Amygdala (tissue), 56 donors: ENCODE measurements at places on chromosomes 13 and 19.

- peak; percentile 1 for DNase-seq
These were observed at the start of gene PCDH9 for GRCh38 chr13:67229481-67230403. Gene PCDH9, minus strand, starts transcription at chr13:67230336. Its CDS starts 1,896 bp downstream, at chr13:67228440.

GRCh38 chr19:2249010-2249866 lies at the start of gene AMH:
Gene AMH, plus strand, starts transcription at chr19:2249323. Its CDS starts 10 bp downstream, at chr19:2249333.
- DNase-seq, result no peak

- DNase-seq, result no peak
These were observed 56.2 kb upstream of the USPL1 start for GRCh38 chr13:30561511-30561910.

DNA sequence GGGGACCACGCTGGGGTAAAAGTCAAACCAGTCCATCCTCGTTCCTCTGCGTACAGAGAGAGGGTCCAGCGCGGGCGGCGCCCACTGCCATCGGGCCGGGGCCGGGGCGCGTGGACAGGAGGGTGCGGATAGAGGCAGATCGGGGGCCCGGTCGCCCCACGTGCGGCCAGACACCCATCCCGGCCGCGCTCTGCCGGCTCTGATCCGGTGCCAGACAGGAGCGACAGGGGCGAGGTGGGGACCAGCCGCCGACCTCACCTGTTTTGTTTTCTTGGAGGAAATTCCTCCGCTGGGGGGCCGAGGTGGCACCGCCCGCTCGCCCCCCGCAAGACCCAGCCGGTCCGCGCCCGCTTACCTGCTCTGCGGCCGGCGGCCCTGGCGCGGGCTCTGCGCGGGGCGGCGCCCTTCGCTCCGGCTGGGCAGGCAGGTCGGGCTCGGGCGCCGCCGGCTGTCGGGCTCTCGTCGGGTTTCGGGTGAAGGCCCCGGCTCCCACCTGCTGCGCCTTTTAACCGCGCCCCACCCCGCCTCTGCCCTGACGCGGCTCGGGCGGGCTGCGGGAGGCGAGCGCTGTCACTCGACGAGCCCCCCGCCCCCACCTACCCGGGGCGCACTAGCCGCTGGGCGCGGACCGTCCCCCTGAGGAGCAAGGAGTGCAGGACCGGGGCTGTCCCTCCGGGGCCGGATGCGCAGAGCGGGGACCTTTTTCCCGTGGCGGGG lies at the start of gene GJB6:
Gene GJB6 (minus strand): TSS at position 481 of the 717 bp plus-strand sequence. CDS start 8,839 bp downstream, outside the sequence.
- DNase-seq, result no peak

- DNase-seq, result no peak
These were observed 17.7 kb downstream of the MIER2 start for GRCh38 chr19:326871-327270.

DNA sequence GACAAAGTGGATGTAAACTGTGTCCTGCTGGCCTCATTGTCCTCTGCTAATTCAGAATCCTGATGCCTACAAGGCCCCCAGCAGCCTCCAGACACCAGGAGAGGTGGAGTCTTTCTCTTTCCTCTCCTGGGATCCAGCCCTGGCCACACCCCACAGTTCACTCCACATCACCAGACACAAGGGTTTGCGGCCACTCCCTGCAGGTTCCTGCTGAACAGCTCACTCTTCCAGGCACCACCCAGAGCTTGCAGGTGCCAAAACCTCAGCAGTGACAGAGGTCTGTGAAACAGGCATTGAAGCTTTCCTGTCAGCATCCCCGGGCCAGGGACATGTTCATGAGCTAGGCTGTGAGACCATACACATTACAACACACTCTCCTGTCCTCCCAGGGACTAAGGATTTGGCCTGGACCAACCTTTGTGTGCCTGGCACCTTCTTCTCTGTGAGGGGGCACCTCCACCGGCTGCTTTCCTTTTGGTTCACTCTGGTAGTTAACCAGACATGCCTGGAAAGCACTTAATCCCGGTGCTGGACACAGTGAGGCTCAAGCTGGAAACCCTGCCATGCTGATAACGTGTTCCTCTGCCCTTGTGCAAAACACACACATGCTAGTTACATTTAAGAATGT lies 11.1 kb upstream of the ATP12A start:
- no peak for DNase-seq

GRCh38 chr13:99251921-99252320 lies 6.3 kb downstream of the GPR18 start:
- DNase-seq, result no peak

DNA sequence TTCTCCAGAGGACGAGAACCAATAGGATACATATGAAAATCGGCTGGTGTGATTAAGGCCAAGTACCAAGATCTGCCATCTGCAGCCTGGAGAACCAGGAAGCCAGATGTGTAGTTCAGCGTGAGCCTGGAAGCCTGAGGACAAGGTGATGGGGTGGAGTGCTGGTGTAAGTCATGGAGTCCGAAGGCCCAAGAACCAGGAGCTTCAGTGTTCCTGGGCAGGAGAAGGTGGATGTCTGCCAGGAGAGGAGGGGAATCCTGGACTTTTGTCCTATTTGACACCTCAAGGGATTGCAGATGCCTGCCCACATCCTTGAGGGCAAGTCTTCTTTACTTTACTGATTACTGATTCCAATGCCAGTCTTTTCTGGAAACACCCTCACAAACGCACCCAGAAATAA lies 71.5 kb downstream of the SPATA13 start:
- DNase-seq, result no peak

GRCh38 chr13:61286148-61286745 lies 129.4 kb downstream of the PCDH20 start:
- no peak for DNase-seq

DNA sequence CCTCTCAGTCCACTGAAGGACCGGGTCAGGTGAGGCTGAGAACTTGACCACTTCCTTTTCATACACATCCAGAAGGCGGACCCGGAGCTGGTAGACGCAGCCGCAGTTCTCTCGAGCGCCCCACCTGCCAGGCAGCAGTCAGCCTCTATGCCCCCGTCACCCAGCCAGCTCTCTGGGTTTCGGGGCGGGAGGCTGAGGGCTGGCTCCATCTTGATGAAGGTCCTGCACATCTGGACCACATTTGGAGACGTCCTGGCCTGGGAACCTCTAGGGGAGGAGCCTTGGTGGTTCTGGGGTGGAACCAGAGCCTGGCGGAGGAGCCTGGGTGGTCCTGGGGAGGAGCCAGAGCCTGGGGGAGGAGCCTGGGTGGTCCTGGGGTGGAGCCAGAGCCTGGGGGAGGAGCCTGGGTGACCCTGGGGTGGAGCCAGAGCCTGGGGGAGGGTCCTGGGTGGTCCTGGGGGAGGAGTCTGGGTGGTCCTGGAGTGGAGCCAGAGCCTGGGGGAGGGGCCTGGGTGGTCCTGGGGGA lies 14.3 kb downstream of the MRPS12 start:
- no peak for DNase-seq

- no peak for DNase-seq
These were observed 1258.6 kb downstream of the PCDH9 start for GRCh38 chr13:65971541-65971940.

- DNase-seq, result no peak
These were observed 13.8 kb upstream of the OLFM4 start for GRCh38 chr13:53014495-53015443.

GRCh38 chr13:58300974-58301681 lies 669.6 kb downstream of the PCDH17 start:
- no peak for DNase-seq

DNA sequence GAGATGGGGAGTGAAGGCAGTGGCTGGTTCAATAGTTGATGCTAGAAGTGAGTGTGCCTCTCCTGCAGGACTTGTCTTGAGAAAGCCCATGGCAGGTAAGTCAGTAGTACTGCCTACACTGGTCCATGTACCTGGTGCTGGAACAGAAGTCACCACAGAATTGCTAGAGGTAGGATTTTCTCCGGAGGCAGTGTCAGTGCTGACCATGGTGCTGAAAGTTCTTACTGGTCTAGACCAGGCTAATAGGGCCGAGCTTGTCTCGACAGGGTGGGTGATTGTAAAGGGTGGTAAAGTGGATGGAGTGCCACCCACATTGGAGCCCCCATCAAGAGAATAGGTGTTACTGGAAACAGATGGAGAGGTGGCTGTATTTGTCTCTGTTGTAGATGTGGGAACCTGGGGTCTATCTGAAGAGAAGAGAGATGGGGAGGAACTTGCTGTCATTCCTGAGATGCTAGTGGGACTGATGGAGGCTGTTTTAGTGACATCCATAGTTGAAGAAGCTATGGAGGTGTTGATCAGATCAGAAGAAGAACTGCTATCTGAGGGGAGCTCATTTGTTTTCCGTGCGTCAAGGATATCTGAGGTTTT lies 36.6 kb downstream of the MUC16 start:
- DNase-seq, result no peak

GRCh38 chr13:36736119-36736726 lies 62.4 kb downstream of the SERTM1 start:
- peak; percentile 3 for DNase-seq

- DNase-seq, result no peak
These were observed 74.8 kb downstream of the NALCN start for GRCh38 chr13:101341464-101341863.

DNA sequence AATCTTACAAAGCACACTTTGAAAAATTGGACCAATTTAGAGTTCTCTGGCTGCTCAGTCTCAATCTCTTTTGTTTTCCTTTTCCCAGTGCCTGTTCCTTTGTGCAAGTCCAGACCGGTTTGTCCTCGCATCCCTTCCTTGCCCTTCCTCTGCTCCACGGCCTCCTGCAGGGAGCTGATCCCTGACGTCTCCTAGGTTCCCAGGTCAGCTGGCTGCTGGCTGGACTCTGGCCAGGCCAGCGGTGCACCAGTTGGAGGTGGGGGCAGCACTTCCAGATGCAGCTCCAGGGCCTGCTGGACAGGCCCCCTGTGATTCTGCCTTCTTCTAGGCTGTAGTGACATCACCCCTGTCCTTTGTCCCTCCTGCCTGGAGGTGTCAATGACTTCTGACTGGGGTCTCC lies 44.0 kb upstream of the KPNA3 start:
- no peak for DNase-seq

DNA sequence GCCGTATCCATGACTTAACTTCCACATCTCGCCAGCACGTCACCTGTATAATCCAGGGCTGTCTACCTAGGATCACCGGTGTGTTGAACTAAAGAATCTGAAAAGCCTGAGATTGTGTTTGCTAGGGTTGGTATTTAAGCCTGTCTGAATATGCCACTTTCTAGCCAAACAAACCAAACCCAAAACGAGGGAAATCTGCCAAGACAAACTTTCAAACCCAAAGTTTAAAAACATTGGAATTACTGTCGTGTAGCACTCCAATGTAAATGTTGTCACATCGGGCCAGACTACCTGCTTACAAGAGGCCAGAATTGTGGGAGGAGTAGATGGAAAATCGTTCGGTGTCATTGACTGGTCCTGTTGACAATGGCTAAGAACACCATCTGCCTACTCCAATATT lies 747.8 kb downstream of the EFNB2 start:
- no peak for DNase-seq

DNA sequence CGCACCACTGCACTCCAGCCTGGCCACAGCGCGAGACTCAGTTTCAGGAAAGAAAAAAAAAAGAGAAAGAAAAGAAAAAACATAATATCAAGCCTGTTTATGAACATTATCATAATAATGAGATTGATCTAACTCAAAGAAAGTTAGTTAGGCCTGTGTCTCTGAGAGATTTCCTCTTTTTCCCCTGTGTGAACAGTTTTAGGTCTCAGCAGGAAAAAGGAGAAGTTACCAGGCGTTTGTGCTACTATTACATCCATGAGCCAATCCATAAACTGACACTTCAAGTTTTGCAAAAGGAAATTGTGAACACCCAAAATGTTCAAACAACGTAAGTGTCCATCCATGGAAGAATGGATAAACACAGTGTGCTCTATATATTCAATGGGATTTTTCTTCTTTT lies 3.8 kb downstream of the TARM1 start:
- DNase-seq, result no peak

DNA sequence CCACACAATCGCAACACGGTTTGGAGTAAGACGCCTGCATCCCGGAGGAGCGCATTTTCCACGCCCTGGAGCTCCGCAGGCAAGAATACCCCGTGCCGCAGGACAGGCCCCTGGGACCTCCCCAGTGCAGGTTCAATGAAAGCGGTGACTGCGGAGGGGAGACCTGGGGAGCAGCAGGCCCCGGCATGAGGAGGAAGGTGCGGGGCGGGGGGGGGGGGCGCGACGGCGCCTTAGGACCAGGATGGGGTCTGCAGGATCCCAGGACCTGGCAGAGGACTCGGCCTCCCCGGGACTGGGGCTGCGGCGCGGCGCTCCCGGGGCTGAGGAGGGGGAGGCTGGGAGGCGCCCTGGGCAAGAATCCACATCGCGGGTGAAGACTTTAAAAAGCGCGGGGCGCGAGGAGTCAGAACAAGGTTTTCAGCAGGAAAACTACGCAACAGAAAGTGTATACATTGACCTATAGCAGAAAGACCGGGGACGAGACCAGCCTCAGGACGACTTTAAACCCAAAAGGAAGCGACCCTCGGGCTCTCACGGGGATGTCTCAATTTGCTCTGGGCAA lies 432 bp downstream of the ZNF611 start:
- no peak for DNase-seq

- no peak for DNase-seq
These were observed 551 bp downstream of the FZR1 start for GRCh38 chr19:3506384-3507340.

- no peak for DNase-seq
These were observed 1730.1 kb downstream of the SLITRK5 start for GRCh38 chr13:89401264-89401675.

DNA sequence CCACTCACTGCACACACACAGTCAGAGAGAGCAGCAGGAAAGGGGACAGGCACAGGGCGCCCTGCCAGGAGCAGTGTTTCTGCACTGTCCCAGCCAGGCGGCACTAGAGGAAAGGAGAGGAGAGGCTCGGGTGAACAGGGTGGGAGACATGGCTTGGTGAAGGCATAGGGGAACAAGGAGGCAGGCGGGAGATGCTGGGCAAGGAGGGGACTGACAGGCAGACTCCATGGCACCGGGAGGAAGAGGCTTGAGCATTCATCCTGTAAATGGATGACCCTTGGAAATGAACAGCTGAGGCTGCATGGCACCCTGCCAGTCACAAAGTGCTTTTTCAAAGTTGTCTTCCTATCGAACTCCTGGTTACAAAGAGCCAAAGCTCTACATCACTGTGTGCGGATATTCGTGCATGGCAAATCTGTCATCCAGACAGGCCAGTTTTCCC lies 22.4 kb downstream of the MED26 start:
- no peak for DNase-seq

DNA sequence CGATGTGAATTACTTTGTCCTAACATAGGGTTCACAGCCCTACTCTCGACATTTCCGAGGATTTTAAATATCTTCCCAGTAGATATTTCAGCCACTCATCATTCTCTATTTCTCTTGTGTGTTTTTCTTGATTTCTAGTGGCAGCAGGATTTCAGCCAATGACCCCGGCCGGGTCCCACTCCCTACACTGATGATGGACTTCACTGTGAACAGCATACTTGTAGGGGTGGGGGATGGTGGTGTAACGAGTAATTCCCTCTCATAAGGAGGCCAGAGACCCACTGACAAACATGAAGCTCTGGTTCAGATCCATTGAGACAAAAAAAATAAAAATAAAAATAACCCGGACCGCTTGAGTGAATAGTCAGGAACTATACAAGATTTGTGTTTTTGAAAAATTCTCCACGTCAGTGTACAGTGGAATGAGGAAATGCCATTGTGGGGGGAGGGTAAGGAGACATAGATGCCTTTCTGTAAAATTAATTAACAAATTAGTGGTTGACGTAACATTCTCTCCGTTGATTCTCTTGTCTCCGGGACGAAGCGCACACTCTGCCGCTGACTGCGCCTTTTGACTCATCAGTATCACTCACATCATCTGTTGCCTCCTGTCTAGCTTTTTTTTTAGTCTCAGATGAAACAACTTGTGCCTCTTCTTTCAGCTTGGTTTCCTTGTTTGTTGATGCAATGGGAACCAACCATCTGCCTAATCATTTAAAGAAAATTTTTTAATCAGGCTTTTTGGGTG lies 48.8 kb upstream of the IRS2 start:
- DNase-seq, result no peak
